K562 (cell line): ENCODE measurements at places on chromosomes 6 and 20. TPM values are rescaled to one million over a fixed set of nuclear protein-coding genes. Genes with fewer than 3 reads are reported as not detected.
A peak's percentile ranks its signal among the peaks of the same experiment; 100 is the strongest.

- DNase-seq, result no peak
Measured at GRCh38 chr6:30880698-30881252, 3.5 kb upstream of the DDR1 start.

Gene TOP1
- total RNA-seq, result 86.0 and 95.6 TPM in 2 replicates

DNA sequence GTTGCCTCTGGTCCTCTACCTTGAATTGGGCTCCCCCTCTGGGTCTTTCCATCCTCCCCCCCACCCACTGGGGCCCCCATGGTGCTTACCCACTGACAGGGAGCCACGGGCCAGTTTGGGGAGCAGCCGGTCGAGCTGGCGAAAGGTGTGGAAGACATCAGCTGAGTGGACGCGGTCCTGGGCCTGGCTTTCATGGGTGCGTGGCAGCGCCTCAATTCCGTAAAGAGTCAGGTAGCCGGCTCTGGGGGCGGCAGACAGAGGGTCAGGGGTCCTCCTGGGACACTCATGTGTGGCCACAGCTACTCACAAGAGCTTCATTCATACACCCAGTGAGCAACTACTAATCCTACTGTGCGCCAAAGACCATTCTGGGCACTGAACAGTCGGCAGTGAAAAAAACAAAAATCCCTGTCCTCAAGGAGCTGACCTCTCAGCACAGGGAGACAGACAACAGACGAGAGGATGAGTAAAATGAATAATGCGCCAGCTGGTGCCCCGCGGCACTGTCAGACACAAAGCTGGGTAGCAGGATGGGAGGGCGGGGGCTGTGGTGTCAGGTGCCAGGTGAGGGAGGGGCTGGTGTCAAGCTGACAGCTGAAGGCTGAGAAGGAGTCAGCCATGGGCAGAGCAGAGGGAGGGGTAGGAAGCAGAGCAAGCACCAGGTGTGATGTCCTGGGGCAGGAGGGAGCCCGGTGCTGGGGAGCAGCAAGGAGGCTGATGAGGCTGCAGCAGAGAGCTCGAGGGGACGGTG is 28.3 kb downstream of the PTGIS start:
- no peak for DNase-seq

- no peak for DNase-seq
Measured at GRCh38 chr20:12660918-12661317, 347.9 kb upstream of the SPTLC3 start.

Gene ZSCAN31
- 5.7 and 7.4 TPM in 2 replicates for total RNA-seq

Gene ADGB
- total RNA-seq, result not detected in 2 replicates

DNA sequence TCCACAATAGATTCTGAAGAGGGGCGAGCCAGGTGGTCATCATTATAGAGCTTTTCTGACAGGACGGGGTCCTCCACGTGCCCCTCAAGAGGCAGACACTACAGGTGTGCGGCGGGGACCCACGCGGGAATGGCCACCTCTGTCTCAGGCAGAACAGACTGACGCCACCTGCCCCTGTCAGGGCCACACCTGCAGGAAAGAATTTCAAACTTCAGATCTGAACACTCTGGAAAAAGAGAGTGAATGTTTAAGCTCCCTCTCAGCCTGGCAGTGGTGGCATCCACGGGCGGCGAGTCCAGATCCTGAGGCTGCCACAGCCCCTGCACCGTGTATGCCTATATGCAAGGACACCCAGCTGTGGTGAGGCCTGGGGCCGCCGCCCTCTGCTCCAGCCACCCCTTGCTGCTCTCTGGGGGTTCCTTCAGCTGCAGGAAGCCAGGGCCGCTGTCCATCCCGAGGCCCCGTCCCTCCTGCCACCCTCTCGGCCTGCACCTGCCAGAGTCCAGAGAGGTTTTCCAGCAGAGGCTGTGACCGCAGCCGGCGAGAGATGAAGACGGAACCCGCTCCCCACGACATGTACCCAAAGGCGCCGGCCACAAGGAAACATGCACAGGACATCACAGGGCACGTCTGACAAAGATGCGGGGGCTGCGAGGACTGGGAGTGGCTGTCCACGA is 234.9 kb downstream of the ERMARD start:
- DNase-seq, result no peak

DNA sequence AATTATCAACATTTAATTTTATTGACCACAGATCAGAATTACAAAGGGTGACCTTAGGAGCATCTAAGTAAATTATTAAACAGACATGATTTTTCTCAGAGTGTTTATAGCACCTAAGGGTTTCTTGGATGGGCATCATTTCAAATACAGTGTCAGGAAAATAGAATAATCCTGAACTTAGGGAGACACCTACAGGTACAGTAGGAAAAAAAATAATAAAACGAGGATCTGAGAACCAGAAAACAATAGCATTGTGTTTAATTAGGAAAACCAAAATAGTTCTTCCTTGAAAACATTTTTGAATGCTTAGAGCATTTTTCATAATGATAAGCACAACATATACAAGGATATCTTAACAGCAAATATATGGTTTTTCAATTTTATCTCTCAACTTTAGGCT is 39.2 kb downstream of the MMUT start:
- no peak for DNase-seq

DNA sequence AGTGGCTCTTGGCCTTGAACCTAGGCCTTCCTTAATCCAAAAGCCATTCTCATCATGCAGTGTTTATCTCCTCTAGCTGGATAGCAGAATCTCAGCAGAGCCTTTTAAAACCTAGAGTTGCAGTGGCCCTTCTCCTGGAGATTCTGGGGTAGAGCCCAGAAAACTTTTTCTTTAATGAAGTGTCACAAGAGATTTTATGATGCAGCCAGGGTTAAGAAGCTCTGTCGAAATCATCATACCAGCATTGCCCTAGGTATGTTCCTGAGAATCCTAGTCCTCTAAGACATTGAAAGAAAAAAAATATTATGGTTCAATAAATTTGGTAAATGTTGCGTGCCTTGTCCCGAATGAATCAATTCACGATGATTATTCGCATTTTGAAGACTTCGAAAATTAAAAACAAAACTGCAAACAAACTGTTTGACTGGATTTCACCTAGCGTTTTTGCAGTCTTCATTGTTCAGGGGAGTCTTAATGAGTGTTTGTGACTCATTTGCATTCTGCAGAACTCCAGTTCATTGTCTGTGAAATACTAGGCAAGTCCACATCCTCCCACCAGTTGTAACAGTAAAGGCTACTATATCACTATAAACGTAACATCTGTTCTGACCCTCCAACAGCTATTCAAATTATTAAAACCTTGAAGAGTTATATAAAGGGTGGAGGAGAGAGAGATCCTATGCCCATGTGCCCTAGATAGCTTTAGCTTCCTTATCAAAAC is 198.6 kb downstream of the UST start:
- no peak for DNase-seq

DNA sequence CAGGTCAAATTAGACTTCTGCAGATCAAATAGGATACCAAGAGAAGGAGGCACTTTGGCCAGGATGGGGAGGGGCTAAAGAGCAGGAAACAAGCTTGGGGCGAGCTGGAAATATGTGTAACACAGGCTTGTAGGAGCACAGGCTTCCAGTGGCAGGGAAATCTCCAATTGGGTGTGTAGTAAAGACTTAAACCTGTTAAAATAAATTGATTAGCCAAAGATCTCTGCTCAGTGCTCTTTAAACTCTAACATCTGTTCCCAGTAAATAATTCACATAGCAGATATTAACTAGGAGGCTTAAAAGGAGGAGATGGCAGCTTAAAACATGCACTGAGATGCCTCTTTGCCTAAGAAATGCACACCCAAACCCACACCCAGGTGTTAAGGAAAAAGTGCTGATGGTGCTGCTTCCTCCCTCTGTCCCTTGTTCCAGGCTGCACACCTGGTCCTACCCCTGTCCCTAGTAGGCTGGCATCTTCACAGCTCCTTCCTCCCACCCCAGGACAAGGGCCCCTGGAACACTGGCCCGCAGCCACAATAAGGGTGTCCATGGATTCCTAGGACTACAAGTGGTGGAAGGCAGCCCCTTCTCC is 93.5 kb upstream of the MLN start:
- DNase-seq, result no peak

- no peak for DNase-seq
Measured at GRCh38 chr6:127222418-127222817, 44.2 kb upstream of the RNF146 start.

GRCh38 chr20:38649275-38649891 is 47.8 kb downstream of the ARHGAP40 start:
- DNase-seq, result peak; percentile 61

Gene MYMX
- not detected in 2 replicates for total RNA-seq

- DNase-seq, result peak; percentile 45
Measured at GRCh38 chr6:133568970-133569889, 319.7 kb upstream of the TCF21 start.

GRCh38 chr6:45047573-45047972 is 280.6 kb upstream of the RUNX2 start:
- no peak for DNase-seq

Gene SUMO4
- total RNA-seq, result 0.60 and 0.92 TPM in 2 replicates

- DNase-seq, result no peak
Measured at GRCh38 chr6:14281811-14282660, 164.5 kb downstream of the CD83 start.

Gene ABCF1
- total RNA-seq, result 120 and 138 TPM in 2 replicates

Gene VSX1
- not detected in 2 replicates for total RNA-seq

DNA sequence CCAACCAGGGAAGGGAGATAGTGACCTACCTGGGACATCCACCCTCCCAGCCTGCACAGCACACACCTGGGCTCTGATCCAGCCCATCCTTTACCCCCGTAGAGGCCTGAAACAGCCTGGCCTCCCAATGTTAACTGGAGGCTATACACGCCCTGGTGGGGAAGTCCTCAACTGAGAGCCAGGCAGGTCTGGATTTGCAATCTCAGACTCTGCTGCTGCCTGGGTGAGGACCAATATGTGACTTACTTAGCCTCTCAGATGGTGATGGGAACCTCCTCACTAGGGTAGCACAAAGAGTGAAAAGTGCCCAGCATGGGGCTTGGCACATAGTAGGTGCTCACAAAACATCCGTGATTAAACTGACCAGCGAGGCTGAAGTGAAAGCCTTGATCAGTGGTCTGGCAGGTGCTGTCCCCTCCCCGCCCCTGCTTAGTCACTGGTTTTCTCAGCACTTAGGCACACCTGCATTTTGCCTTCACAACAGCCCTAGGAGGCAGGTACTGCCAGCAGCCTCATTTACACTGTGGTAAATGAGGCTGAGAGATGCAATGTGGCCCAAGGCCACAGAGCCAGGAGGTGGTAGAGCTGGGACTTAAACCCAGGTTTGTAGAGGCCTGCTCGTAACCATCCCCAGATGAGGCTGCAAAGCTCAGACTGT is 12.4 kb downstream of the PEDS1 start:
- no peak for DNase-seq

Gene NHLRC1
- not detected in 2 replicates for total RNA-seq

GRCh38 chr6:47478233-47479139 is 897 bp downstream of the CD2AP start:
- DNase-seq, result no peak

Gene TBC1D22B
- 16.1 and 17.2 TPM in 2 replicates for total RNA-seq

DNA sequence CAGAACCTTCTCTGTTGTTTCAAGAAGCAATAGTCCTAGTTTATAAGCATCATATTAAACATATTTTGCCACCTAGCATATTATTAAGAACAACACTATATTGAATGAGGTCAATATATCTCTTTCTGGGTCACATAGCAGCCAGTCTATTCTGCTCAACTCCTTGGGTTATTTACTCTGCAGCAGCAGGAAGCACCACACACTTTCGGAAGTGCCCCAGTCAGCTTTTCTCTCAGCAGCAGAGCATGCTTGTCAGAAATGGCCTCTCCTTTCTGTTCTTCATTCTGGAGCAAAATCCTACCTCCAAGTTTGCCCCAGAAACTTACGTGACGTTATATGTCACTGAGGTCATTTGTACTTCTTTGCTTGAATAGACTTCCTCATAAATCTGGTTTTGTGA is 22.7 kb downstream of the CFAP206 start:
- no peak for DNase-seq

GRCh38 chr20:46020555-46020954 is 8.5 kb upstream of the SLC12A5 start:
- no peak for DNase-seq

DNA sequence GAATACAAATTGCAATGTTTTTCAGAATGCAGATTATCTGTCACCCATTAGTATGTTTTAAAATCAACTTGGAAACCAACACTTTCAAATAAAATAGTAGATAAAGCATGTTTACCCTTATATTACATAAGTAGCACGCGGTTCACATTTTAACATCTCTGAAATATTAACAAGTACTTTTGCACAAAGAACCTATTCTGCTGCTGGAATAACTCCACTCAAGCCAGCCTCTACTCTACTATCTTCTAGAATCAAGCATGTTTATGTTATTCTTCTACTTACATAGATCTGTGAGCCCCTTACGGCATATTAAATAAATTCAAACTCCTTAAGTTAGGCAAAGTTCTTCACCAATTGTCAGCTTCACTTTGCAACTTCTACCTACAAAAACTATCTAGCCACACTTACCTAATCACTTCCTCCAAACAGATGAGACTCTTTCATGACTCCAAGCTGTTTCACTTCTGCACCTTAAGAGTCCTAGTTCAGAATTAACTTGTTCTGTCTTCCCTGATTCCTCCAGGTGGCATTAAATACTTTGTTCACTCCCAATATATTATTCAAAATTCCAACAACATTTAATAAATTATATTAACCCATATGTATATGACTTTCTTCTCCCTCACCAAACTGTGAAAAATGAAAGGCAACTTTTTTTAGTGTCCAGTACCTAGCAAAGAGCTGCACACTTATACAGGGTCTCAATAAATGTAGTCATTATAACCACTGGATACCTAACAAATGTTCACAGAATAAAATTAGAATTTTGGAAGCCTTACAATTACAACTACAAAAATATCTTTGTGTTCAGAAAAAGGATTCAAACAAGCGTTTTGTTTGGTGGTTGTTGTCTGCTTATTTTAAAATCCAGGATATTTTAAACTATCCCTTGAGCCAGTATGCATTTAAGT is 12.1 kb downstream of the CEP85L start:
- no peak for DNase-seq

Gene ZFAND3
- total RNA-seq, result 23.4 and 26.5 TPM in 2 replicates

- DNase-seq, result no peak
Measured at GRCh38 chr6:34147906-34148630, 2.2 kb upstream of the GRM4 start.
